ENCODE measurements at places on chromosomes 11 and 22. TPM values are rescaled to one million over a fixed set of nuclear protein-coding genes. Genes with fewer than 3 reads are reported as not detected.

Gene FXYD2
- 0.43 TPM for polyA plus RNA-seq

Gene OR4D11
- not detected for polyA plus RNA-seq

Gene SUN2
- polyA plus RNA-seq: 229 TPM

Gene OR10AG1
- polyA plus RNA-seq: not detected

Gene PLEKHA7
- 1.1 TPM for polyA plus RNA-seq

Gene HPX
- 1.2 TPM for polyA plus RNA-seq

Gene CYB5R2
- polyA plus RNA-seq: 1.4 TPM

Gene SUSD2
- polyA plus RNA-seq: 0.48 TPM

Gene EFCAB6
- not detected for polyA plus RNA-seq

Gene ZMAT5
- polyA plus RNA-seq: 26.3 TPM

Gene OR8D4
- not detected for polyA plus RNA-seq

Gene ROM1
- polyA plus RNA-seq: 1.3 TPM

Gene MS4A3
- polyA plus RNA-seq: not detected

Gene MMP12
- not detected for polyA plus RNA-seq

- peaks cover 18% of the 10 kb centered on the region for H3K27me3 ChIP-seq
- H3K27ac ChIP-seq: no peak overlapping the region
- H3K4me1 ChIP-seq: no peaks in the 10 kb centered on the region
Observed at GRCh38 chr22:45073064-45073463, 63.3 kb upstream of the PHF21B start.

DNA sequence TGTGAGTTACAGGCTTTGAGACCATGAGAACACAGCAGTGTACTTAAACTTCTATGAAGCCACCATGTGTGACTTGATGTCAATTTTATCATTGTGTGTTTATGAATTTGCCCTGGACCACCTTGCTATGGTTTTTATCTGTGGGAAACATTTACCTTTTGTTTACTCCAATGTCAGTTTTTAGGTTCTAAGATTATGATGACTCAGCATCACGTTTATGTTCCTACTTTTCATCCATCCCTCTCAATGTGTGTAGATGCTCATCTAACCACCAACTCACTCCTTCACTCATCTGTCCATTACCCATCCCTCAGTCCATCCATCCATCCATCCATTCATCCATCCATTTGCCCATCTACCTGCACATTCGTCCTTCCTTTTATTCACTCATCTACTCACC is 338.8 kb downstream of the MIAT start:
- H3K27ac ChIP-seq: no peak overlapping the region
- no peaks in the 10 kb centered on the region for H3K27me3 ChIP-seq
- H3K36me3 ChIP-seq: no peaks in the 10 kb centered on the region
- no peaks in the 10 kb centered on the region for H3K4me1 ChIP-seq

GRCh38 chr22:49425356-49425755 is 402.3 kb downstream of the BRD1 start:
- no peaks in the 10 kb centered on the region for H3K27me3 ChIP-seq
- H3K4me1 ChIP-seq: no peaks in the 10 kb centered on the region
- DNase-seq: no peak
- no peak overlapping the region for H3K27ac ChIP-seq
- no peak overlapping the region for H3K4me3 ChIP-seq

DNA sequence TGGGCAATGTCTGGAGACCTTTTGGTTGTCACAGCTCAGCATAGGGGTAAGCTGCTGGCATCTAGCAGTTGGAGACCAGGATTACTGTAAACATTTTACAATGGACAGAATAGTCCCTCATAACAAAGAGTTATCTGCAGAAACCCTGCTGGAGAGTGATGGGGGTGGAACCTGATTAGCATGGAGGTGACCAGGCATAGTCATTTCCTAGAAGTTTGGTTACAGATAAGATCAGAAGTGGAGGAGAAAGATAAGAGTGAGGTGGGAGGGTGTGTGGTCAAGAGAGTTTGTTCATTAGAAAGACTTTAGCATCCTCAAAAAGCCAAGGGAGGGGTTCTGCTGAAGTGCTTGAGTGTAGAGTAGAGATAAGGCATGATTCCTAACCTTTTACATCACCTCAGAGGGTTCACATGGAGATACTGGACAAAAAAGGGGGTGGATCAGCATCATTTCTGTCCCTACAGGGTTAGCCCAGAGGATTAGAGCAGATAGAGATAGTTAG is 38.8 kb downstream of the PRDM11 start:
- DNase-seq: no peak
- H3K27me3 ChIP-seq: no peaks in the 10 kb centered on the region
- H3K27ac ChIP-seq: no peak overlapping the region
- H3K4me3 ChIP-seq: no peak overlapping the region
- no peaks in the 10 kb centered on the region for H3K36me3 ChIP-seq

- no peak for DNase-seq
- H3K4me3 ChIP-seq: no peak overlapping the region
- no peaks in the 10 kb centered on the region for H3K4me1 ChIP-seq
- no peaks in the 10 kb centered on the region for H3K36me3 ChIP-seq
Observed at GRCh38 chr11:114279792-114280546, 16.2 kb upstream of the NNMT start.

DNA sequence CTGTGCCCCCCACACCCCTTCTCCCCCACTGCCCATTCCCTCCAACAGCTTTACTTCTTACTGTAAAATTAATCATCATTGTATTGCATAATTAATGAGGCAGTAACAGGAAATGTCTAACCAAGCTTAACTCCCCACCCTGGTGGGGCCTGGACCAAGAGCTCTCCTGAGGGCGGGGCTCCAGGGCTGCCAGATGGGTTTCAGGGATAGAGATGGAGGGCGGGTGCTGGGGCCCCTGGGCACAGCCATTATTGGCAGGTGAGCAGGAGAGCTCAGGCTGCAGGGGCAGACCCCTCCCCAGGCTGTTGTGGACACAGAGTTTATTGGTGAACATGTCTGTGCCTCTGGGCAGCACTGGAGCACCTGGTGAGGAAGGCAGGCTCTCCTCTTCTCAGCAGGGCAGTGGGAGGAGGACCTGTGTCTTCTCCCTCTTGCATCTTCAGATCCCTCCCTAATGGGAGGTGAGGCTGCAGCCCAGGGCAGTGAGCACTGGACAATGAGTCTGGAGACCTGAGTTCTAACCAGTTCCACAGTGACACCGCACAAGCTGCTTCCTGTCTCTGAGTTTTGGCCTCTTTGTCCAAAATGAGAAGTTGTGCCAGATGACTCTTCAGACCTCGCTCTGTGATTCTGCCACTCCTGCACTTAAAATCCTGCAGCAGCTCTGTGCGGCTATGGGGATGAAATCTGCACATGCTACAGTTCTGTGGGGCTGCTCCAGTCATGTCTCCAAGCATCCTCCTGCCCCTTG is 233.3 kb downstream of the CEP164 start:
- H3K4me1 ChIP-seq: no peaks in the 10 kb centered on the region
- no peaks in the 10 kb centered on the region for H3K27me3 ChIP-seq
- no peak overlapping the region for H3K4me3 ChIP-seq
- DNase-seq: no peak
- H3K27ac ChIP-seq: no peak overlapping the region

GRCh38 chr22:17381192-17381913 is 12.1 kb downstream of the CECR2 start:
- no peaks in the 10 kb centered on the region for H3K36me3 ChIP-seq
- no peak overlapping the region for H3K27ac ChIP-seq
- H3K27me3 ChIP-seq: no peaks in the 10 kb centered on the region
- H3K4me1 ChIP-seq: no peaks in the 10 kb centered on the region

DNA sequence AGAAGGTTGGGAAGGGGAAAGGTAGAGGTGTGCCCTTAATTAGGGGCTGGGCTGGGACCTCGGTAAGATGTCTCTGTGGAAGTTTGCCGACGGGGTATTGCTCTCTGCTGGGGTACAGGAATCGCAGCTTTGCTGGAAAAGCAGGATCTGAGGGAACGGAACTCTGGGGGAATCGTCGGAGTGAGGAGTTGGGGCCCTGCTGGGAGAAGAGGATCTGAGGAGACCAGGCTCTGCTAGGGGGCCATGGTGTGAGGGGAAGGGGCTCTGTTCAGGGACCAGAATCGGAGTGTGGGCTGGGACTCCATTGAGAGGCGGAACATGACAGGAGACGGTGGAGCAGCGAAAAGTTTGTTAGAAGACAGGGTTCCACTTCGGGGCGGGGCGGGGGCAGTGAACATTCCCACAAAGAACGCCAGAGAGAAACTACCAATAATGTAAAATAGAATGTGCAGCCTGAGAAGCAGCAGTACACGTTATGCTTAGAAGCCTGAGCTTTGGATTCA is 456 bp downstream of the AAMDC start:
- DNase-seq: no peak
- H3K27me3 ChIP-seq: no peaks in the 10 kb centered on the region
- no peaks in the 10 kb centered on the region for H3K36me3 ChIP-seq
- H3K4me1 ChIP-seq: peaks cover 24% of the 10 kb centered on the region
- peak overlapping the region; percentile 81 for H3K27ac ChIP-seq
- peak overlapping the region; percentile 74 for H3K4me3 ChIP-seq

DNA sequence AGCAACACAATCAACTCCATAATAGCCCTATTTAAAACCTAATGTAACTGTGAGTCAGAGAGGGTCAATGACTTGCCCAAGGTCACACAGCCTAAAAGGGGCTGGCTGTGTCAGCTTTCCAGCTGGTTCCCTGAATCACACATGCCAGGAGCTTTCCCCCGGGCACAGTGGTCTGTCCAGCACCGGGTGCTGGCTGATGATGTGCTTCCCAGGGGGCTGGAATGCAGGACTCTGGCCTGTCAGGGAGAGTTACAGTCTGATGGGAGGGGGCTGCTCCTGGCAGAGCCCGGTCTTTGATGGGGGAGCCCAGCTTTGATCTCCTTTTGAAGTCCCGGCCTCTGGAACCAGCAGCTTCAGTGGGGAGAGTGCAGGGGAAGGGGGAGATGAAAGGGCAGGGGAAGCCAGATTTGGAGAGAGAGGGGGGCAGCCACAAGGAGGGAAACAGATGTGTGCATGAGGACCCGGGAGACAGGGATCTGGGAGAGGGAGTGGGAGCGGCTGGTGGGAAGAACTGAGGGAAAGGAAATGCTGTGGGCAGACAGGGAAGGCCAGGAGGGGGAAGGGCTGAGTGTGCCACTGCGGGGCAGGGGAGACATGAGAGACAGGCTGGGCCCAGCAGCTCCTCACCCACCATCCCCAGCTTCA is 102.7 kb downstream of the NECTIN1 start:
- H3K27me3 ChIP-seq: no peaks in the 10 kb centered on the region
- H3K27ac ChIP-seq: no peak overlapping the region
- DNase-seq: no peak
- no peaks in the 10 kb centered on the region for H3K4me1 ChIP-seq
- H3K4me3 ChIP-seq: no peak overlapping the region

DNA sequence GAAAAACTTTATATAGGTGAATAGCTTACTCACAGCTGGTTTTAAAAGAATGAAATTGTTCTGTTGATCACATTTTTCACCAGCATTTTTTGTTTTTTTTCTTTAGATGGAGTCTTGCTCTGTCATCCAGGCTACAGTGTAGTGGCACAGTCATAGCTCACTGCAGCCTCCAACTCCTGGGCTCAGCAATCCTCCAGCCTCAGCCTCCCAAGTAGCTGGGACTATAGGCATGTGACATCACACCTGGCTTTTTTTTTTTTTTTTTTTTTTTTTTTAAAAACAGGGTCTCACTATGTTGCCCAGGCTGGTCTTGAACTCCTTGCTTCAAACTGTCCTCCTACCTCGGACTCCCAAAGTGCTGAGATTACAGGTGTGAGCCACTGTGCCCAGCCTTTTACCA is 3.6 kb downstream of the PACS1 start:
- H3K36me3 ChIP-seq: peaks cover 30% of the 10 kb centered on the region
- no peak overlapping the region for H3K27ac ChIP-seq
- peaks cover 56% of the 10 kb centered on the region for H3K4me1 ChIP-seq
- no peak for DNase-seq
- H3K27me3 ChIP-seq: no peaks in the 10 kb centered on the region
- no peak overlapping the region for H3K4me3 ChIP-seq

All from B cell (primary cell).